Astrocyte of the hippocampus (primary cell): ENCODE measurements at places on chromosomes 1 and 21.
A peak's percentile ranks its signal among the peaks of the same experiment; 100 is the strongest.

DNA sequence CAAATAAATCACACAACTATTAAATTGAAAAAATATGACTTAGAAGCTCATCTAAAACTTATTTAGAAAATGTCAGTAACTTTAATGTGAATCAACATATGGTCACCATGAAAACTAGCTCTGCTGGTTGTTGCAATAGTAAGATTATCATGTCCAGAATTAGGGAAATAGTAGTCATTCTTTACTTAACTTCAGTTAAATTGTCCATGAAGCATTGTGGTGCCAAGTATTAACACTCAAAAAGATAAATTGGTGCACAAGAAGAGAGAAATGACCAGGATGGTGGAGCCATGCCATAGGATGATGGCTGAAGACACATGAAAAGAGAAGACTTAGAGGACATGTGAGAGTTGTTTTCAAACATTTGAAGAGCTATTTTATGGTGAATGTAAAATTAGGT lies 130.2 kb upstream of the PTGFR start:
- no peak for DNase-seq

GRCh38 chr1:109794319-109795132 lies 30.8 kb upstream of the EPS8L3 start:
- peak; percentile 45 for DNase-seq

DNA sequence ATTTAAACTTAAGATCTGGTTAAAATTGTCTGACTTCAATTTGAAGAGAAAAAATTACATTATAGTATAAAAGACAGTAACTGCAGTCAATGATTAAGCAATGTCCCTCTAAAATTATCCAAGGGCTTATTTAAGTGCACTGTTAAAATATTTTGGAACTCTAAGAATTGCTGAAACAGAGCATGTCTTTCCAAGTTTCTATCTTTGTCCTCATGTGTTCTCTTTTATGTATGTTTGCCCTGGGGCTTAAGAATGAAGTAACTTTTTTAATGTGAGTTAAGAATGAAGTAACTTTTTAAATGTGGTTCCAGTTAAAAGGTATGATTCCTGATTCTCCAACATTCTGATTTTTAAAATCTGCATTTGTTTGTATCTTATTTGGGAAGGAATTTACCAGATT lies 69.0 kb upstream of the MARK1 start:
- DNase-seq = no peak

DNA sequence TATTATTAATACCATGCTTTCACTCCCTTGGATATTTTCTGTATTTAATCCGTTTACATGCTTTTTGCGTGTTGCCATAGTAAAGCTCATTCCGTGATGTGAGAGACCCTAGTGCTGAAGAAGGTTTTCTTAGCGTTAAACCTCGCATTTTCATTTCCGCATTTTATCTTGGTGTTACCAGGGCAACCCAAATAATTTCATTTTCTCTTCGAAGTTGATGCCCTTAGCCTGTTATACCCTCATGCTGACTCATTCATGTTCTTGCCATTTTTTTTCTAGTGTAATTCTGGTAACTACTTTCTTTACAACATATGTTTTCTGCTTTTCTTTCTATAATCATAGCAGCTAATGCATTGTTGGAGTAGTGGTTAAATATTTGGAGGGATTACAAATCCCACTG lies 37.2 kb downstream of the LRRC8C start:
- no peak for DNase-seq

DNA sequence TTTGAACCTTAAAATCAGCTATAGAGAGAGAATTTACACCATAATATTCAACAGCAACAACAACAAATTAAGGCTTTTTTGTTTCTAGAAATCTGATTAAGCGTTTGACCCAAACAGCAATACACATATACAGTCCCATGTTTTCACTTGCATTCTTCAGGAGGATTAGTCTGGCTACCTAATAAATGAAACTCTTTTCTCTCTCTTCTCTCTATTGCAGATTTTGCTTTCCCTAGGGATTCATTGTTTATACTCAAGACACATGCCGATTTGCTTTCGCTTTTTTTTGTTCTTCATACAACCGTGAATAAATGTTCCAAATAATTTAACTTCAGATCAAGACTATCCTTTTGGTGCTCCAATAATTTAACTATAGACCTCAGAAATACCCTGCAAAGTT lies 162.4 kb upstream of the PTBP2 start:
- DNase-seq = peak; percentile 11

DNA sequence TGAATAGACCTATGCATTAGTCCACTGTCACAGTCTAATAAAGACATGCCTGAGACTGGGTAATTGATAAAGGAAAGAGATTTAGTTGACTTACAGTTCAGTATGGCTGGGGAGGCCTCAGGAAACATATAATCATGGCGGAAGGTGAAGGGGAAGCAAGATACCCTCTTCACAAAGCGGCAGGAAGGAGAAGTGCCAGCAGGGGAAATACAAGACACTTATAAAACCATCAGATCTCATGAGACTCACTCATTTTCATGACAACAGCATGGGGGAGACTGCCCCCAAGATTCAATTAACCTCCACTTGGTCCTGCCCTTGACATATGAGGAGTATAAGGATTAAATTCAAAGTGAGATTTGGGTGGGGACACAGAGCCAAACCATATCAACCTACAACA lies 59.4 kb downstream of the CAPN9 start:
- no peak for DNase-seq

DNA sequence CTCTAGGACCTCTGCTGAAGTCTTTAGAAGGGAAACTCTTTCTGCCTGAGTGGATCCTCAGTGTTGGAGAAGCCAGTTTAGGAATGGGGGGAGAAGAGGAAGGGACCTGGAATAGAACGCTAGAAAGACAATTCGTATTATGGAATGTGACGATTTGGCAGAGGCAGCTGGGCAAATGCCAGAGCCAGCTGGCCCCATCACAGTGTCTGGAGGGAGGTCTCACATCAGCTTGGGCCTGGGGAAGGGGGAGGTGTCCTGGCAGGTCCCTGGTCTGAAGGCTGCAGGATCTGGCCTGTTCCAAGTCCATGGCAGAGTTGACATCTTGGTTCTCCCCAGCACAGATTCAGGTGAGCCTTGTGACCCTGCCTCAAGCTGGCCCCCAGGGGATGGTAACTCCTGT lies 11.3 kb downstream of the TMCC2 start:
- no peak for DNase-seq

- DNase-seq = no peak
These were observed 34.2 kb downstream of the SYF2 start for GRCh38 chr1:25197982-25198662.

GRCh38 chr21:43854773-43855633 lies 10.0 kb upstream of the AGPAT3 start:
- no peak for DNase-seq

- peak; percentile 50 for DNase-seq
These were observed 24.3 kb upstream of the ENO1 start for GRCh38 chr1:8902765-8903164.

GRCh38 chr1:50163680-50164079 lies 55.0 kb downstream of the ELAVL4 start:
- no peak for DNase-seq

DNA sequence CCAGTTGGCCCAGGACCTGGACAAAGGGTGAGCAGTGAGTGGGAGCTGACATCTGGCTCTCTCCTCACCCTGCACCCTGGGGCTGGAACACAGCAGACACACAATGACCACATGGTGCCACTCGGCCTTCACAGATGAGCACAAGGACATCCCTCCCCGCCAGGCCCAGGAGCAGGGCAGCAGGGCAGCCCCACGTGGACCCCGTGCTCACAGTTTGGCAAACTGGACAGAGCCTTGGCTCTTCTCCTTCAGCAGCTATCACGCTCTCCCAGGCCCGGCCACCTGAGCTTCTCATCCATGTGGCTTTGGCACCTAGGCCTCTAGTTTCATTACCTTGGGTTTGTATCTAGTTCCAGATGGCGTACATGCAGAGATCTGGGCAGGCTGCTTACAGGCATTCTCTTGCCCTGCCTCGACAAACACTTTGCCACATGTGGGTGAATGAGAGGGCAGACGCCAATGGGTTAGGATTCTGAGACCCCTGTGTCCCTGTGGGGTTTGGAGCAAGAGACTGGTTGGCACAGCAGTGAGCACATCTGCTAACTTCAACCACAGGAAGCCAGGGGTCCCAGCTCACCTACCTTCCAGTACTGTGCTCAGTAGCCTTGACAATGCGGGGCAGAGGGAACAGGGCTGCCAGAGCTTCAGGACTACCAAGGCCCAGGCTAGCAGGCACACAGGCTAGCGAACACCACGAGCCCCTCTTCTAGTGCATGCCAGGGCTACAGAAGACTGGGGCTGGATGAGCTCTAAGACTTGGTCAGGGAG lies 3.4 kb upstream of the PTPRF start:
- no peak for DNase-seq

- no peak for DNase-seq
These were observed 59.4 kb downstream of the GPR137B start for GRCh38 chr1:236201786-236202185.

GRCh38 chr1:12162459-12163137 lies 4.2 kb upstream of the TNFRSF1B start:
- no peak for DNase-seq

DNA sequence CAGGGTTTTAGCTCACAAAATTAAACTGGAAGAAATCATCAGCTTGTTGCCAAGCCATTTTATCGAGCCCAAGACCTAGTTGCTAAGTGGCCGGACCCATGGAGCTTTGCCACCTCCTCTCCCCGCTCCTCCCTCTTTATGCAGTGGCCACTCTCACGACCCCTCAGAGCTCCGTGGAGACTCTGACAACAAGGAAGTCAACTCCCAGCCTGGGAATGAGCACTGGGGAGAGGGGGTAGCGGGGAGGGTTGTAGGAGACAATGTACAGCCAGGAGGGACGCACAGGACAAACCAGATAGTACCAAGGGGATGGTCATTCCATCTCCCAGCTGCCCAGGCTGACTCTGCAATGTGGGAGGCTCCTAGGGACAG lies 250.9 kb downstream of the SIPA1L2 start:
- DNase-seq = no peak

DNA sequence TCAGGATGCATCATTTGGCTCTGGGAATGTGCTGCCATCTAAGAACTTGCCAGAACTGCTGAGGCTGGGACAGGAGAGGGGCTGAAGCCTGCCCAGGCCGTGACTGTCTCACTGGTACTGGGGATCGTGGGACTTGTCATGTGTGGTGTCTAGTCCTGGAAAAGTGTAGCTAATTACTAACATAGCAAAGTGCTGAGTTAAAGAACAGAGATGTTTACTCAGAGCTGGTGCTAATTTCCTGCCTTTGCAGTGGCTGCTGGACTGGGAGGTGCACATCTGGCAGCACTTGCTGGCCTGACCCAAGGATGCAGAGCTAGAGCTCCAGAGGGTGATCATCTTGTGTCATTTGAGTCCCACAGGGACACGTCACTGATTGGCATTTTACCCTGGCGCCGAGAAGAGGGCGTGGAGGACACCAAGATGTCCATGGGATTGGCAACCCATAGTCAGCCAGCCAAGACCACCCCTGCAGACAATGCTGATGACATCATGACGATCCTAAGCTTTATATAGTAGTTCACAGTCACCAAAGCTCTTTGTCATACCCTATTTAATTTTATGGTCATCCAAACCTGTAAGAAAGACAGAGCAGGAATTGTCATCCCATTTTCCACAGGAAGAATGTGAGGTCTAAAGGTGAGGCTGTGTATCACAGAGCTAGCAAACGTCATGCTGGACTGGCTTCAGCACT lies 110.1 kb upstream of the SLC44A3 start:
- DNase-seq = no peak

- DNase-seq = no peak
These were observed 95.9 kb upstream of the RUNX1 start for GRCh38 chr21:35144978-35145377.

GRCh38 chr1:37493336-37494098 lies 19.1 kb downstream of the ZC3H12A start:
- DNase-seq = no peak

- DNase-seq = no peak
These were observed 339.8 kb downstream of the OMA1 start for GRCh38 chr1:58206749-58207148.

DNA sequence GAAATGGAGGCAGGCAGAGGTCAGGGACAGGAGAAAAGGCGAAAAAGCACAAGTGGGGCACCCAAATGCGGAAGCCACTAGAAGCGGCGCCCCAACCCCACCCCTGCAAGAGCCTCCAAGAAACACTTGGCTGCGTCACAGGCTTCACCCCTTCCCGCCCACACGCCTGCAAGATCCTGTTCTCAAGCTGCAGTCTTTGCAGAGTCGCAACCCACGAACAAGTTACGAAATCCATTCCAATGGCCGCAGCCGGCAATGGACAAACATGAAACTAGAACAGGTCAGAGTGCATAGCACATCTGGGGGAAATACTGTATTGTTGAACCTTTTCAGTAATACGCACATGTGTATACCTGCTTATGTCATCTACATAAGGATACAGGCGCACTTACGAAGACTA lies 103.6 kb downstream of the PSMG1 start:
- DNase-seq = no peak
